NCI-H1417 (cell line): ENCODE measurements at places on chromosomes 11 and 22.

DNA sequence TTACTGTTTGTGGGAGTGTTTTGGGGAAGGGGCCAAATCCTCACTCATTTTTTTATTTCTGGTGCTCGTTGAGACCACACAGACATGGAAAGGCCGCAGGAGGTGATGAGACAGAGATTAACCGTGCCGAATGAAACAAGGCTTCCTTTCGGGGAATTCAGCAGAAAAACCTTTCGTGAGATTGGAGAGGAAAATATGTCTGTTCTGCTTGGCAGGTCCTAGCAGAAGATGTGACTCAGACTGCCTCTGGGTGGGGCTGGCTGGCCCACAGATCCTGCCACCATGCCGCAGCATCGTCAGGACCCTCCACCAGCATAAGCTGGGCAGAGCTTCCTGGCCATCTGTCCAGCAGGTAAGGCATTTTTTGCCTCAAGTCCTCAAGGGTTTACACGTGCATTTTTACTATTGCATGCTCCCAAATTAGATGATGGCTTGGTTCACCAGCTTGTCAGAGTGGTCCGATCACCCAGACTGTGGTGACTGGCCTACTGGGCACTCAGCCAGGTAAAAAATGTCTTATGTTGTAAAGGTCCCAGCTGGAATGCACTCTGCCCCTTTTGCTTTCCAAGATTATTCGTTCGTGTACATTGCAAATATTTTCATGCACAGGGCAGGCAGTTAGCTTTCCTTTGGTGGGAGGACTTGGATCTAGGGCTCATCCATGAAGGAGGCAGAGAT lies 1.5 kb downstream of the DDB2 start:
- DNase-seq: no peak

DNA sequence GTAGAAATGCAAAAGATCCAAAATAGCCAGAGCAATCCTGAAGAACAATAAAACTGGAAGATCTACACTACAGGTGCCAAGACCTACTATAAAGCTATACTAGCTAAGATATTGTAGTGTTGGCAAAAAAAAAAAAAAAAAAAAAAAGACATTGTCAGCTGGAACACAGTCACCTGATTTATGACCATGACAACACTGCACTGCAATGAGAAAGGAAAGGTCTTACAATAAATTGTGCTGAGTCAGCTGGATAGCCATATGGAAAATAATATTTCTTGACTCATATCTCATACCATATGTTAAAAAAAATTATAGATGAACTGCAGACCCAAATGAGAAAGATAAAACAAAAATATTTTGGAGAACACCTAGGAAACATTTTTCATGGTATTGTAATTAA lies 3.1 kb upstream of the PANX3 start:
- peak; percentile 62 for DNase-seq

GRCh38 chr22:28442264-28442710 lies 237.4 kb downstream of the TTC28 start:
- no peak for DNase-seq

DNA sequence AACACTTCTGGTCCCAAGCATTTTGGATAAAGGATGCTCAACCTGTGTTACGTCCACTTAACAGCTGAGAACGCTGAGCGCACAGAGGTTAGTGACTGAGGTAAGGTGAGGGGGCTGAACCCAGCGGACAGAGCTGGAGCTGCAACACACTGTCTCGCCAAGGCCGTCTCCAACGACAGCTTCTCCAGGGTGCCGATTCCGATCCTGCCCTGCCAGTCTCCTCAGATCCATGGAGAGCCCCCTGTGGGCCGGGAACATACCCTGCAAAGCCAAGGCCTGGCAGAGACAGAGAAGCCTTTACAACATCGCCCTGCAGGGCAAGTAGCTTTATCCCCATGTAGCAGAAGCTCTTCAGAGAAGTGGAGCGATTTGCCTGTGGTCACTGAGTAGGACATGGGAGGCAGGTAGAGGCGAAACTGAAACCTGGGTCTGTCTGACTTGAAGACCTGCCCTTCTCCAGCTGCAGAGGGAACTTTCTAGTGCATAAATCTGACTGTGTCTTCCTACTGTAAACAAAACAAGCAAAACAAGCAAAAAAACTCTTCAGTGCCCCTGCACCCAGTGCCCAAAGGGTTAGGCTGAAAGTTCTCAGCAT lies 72.8 kb downstream of the SCUBE1 start:
- no peak for DNase-seq

DNA sequence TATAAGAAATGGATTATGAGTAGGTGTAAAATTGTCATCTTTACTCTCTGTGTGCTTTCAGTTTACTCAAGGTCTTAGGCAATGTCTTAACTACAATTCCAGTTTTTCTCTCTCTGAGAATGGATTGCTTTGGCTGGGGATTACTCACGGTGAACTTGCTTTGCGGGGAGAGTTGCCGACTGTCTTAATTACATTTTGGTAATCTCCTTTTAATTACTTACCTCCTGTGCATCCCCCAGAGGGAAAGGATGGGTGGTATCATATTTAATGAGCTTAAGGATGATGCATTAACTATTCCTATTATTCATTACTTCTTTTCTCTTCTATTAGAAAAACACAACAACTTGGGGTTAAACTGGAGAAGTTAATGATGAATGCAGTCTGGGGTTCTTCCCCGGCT lies 159.4 kb downstream of the MPPED1 start:
- no peak for DNase-seq

DNA sequence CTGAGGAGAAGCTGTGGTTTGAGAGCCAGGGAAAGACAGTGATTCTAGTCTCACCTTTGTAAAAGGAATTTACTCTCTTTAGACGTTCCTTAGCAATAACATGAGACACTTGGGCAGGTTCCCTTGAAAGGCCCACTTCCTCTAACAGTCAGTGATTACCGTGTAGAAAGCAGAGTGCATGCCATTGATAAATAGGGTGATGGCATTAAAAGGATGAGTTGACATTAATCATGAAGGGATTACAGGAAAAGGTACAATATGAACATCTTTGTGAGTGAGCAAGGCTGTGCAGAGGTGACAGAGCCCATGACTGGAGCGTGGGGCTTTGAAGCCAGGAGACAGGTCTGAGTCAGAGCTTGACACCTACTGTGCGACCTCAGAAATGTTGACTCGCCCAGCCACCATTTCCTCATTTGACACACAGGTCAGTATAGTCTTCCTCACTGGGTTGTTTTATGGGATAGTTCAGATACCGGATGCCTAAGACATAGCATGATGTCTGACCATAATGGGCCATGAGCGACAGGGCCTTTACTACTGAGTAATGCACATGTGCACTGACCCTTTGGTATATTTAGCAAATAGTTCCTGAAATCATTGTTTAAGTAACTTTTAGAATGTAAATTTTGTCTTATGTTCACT lies 341.7 kb upstream of the MTNR1B start:
- no peak for DNase-seq

- DNase-seq: no peak
Observed at GRCh38 chr11:67345247-67345919, 8.0 kb downstream of the POLD4 start.

DNA sequence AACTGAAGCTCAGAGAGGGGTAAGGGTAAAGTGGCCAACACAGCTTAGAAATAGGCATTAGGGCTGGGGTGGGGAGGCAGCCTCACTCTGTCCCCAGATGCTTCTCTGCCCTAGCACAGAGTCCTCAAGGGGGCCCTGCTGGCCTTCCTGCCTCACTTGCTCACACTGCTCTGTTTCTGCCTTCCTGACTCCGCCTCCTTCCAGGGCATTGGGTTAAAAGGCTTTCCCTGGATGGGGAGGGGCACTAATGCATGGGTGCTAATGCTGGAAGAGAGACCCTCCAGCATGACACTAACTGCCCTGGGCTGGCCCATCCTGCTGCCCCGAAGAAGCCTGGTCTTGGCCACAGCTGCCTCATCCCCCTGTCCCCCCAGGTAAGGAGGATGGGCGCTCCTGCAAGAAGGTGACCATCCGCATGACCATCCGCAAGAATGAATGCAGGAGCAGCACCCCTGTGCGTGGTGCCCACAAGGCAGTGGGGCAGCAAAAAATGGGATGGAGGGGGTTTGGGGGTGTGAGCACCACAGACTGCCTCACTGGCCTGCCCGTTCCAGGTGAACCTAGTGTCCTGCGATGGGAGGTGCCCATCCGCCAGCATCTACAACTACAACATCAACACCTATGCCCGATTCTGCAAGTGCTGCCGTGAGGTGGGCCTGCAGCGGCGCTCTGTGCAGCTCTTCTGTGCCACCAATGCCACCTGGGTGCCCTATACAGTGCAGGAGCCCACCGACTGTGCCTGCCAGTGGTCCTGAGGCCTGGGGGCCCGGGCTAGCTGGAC lies 74.0 kb upstream of the MYOD1 start:
- DNase-seq: no peak

- no peak for DNase-seq
Observed at GRCh38 chr11:65279741-65280440, 18.1 kb downstream of the POLA2 start.

DNA sequence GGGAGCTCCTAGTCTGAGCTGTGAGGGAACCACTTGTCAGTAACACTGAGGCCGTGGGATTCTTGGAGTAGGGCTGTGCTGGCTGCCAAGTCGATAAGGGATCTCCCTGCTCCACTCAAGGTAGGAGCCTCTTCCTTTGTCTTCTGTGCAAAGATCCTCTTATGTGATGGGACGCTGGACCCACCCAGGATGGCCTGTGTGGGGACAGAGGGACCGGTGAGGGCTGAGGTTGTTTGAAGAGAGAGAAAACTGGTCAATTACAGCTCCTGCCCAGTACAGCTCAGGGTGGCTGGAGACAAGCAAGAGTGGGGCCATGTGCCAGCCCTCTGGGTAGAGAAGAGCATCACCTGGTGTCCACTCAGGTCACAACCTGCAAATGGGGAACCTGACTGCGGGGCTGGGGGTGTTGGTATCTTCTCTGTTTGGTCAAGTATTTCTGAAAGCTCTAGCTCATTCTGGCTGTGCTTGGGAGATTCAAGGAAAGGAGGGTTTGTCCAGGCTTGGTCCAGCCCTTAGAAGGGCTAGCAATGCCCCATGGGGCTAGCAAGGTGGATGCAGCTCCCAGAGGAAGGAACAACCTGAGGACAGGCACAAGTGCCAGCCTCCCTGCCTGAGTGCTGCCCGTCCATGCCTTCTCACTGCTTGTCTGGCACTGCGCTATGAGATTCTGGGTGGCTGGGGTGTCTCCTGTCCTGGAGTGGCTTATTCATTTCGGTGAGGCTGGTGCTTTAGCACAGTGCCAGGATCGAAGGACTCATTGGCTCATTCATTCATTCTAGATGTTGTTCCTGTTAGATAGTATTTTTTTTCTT lies 27.6 kb upstream of the BAIAP2L2 start:
- no peak for DNase-seq

- peak; percentile 62 for DNase-seq
Observed at GRCh38 chr11:72189455-72190250, 2.3 kb upstream of the FOLR1 start.

DNA sequence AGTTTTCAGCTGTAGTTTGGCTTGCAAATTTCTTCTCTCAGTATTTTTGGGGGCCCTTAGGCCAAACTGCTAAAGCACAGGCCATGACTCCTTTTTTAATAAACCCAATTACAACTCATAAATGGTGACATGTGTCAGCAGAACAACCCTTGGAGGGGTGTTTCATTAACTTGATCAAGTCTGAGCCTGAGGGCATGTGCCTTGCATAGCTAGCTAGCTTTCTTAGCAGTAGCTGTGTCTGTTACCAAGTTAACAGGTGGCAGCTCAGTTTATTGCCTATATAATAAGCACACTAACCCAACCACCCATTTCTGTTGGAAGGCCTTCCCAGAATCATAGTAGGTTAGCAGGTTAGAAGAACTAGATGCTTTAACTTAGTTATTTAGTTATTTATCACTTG lies 950.3 kb upstream of the CCDC90B start:
- DNase-seq: no peak

DNA sequence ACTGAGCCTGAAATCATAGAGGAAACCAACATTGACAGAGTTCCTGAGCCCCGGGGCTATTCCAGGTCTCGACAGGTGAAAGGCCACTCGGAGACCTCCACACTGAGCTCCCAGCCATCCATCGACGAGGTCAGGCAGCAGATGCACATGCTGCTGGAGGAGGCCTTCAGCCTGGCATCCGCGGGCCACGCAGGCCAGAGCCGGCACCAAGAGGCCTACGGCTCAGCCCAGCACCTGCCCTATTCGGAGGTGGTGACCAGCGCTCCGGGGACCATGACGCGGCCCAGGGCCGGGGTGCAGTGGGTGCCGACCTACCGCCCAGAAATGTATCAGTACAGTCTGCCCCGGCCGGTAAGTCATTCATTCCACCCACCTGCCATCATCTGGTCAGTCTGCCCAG lies 54.9 kb downstream of the C11orf91 start:
- no peak for DNase-seq

DNA sequence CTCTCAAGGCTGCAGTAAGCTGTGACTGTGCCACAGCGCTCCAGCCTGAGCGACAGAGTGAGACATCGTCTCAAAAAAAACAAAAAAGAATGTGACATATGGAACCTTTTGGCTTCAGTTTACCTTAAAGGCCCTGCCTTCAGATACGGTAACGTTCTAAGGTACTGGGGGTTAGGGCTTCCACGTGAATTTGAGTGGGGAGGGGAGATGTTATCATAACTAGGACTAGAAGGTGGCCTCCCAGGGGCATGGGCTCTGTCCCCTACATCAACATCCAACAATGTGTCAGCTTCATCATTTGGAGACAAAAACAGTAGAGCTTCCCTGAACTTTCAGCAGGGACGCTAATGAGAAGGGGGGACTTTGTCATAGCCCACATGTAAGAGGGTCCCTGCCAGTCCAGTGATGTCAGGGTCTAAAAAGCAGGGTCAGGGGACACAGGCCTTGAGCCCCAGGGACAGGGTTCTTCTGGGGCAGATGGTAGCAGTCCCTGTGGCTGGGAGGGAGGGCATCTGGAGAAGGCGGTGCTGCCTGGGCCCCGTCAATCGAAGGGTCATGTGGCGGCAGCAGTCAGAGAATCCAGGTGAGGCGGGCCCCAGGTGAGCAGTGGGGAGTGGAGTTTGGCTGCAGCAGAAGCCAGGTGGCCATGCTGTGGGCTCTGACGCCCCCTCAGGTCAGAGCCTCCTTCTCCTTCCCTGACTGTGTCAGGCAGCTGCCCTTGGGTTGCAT lies 79.8 kb downstream of the BCR start:
- peak; percentile 4 for DNase-seq

DNA sequence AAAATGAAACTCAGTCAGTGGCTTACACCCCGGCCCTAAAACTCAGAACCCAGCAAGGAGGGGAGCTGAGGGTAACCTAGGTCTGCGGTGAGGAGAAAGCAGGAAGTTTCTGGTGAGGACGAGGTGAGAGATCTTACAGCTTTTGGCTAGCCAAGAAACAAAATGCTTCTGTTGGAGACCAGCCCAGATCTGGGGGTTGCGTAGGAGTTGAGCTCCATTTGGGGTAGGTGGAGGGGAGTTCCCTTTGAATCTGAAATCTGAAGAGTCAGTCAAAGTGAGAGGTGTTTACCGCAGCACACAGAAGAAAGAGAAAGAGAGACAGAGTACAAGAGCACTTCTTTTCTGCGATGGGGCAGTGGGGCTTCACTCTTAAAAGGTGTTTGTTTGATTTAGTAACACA lies 29.6 kb downstream of the EHF start:
- DNase-seq: no peak

GRCh38 chr11:111395749-111396148 lies 16.7 kb upstream of the POU2AF1 start:
- no peak for DNase-seq

- DNase-seq: no peak
Observed at GRCh38 chr22:38230108-38230825, 28.5 kb downstream of the MAFF start.

GRCh38 chr11:33227578-33228261 lies 29.5 kb upstream of the HIPK3 start:
- no peak for DNase-seq

GRCh38 chr11:87451395-87451794 lies 413.7 kb downstream of the TMEM135 start:
- no peak for DNase-seq
